ENCODE measurements at places on chromosomes 16 and 17.
A peak's percentile ranks its signal among the peaks of the same experiment; 100 is the strongest.

DNA sequence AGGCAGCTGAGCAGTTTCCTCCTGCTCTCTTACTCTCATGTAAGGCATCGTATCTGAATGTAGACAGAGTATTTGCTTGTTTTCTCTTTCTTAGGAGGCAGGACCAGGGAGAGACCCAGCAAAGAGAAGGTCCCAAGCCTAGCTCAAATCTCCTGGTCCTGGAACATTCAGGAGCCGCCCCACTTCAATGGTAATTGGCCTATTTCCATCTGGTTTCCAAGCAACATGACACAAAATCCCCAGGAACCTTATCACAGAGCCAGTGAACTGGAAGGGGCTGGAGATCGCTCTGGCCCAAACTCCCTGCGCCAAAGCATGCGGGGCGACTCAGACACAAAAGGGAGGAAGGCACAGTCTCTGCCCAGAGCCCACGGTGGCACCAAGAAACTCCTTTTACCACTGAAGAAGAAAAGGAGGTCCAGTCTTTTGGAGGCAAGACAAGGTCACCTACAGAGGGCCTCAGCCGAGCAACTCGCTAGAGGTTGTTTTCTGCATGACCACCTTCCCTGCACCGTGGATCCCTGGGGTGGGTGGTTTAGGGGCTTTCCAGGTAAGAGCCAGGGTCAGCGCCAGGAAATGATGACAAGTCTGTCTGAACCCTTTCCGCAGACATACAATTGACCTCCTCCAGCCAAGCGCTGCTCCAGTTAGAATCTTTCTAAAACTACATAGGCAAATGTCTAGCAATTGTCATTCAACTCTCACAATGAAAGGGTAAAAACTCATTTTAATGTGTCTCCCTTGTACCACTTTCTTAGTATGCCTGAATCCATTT is 394.7 kb downstream of the SOX9 start:
- DNase-seq, result no peak

DNA sequence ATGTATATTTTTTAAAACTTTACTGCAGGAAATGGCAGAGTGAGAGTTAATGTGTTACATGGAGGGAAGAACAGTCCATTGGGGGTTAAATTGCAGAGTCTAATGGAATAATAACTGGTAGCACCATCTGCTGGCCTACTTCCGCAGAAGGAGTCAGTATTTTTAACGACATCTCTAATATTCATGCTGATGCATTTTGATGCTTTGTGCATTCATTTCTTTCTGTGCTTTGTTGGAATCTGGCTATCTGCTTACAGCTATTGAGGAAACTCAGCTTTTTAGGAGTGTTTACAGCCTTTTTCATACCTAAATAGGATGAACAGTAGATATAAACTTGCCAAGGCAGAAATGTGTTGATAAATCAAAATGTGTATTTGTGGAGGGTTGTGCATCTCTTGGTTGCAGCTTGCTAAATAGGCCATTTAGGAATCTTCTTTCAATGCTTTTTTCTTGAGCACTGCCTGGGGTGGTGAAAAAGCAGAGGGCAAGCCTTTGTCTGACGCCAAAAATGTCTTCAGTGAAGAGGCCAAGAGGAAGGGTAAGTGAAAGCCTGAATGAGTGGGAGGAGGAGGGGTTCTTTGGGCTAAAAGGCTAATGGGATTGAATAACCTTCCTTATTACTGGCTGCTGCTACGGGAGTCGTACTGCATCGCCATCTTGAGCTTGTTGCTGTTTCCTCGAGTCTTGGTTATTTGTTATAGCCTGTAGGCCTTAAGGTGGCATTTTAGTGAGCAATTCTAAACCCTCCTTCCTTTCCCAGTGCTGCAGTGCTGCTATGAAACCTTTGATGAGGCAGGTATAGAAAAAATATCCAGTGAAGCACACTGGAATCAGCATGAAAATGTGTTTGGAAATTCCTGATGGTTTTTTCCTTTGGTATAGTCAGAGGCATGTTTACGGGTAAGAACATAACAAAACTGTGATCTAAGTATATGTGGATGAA is 153.3 kb downstream of the CHD9 start:
- DNase-seq, result peak; percentile 76

GRCh38 chr17:31313982-31314781 is at the start of gene EVI2B:
Gene EVI2B, minus strand, starts transcription at chr17:31314054. Its CDS starts 8,445 bp downstream, at chr17:31305609.
- peak; percentile 45 for DNase-seq

DNA sequence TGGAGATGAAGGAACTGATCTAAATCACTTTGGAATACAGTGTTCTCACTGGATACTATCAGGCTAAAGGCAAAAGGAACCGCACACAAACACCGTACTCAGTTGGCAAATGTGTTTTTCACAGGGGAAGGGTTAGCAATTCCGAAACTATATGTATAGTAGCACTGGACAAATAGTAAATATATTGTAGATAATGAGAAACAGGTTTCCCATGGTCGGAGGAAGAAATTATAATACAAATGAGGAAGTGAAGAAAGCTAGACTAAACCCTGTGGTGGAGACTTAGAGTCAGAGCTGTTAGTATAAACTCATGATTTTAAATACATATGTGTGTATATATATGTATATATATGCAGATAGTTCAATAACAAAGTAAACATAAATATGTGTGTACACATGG is 414.1 kb upstream of the SALL1 start:
- DNase-seq, result no peak

DNA sequence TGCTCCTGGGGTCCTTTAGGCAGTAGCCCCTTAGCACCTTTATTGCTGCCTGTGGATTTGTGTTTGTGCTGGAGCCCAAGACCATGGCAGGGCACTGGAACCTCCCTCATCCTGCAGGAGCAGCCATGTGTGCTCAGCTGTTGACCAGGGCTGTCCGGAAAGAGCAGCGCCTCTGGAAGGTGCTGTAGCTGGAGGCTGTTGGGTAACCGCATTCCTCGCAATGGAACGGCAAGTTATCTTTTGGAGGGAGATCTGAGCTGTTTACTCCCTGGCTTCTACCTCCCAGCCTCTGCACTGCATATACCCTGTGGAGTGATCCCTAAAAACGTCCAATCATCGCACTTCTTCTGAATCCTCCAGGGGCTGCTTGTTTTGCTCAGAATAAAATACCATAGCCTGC is 291.0 kb downstream of the SNX29 start:
- DNase-seq, result no peak

- DNase-seq, result no peak
Observed at GRCh38 chr16:84704253-84704652, 4.5 kb downstream of the USP10 start.

DNA sequence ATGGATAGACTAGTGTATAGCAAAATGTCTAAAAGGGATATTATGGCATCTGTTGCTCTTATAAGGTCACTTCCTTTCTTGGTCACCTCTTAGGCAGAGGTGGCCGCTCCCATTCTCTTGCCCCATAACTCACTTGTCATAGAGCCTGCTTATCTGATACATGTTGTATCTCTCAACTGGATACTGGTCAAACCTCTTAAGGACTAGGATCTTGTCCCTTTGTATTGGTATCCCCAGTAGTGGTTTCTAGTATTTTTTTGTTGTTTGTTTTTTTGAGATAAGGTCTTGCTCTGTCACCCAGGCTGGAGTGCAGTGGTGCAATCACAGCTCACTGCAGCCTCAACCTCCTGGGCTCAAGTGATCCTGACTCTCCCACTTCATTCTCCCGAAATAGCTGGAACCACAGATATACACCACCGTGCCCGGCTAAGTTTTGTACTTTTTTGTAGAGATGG is 27.0 kb downstream of the ZSWIM7 start:
- DNase-seq, result no peak

- no peak for DNase-seq
Observed at GRCh38 chr16:2205967-2206313, 686 bp downstream of the MLST8 start.

DNA sequence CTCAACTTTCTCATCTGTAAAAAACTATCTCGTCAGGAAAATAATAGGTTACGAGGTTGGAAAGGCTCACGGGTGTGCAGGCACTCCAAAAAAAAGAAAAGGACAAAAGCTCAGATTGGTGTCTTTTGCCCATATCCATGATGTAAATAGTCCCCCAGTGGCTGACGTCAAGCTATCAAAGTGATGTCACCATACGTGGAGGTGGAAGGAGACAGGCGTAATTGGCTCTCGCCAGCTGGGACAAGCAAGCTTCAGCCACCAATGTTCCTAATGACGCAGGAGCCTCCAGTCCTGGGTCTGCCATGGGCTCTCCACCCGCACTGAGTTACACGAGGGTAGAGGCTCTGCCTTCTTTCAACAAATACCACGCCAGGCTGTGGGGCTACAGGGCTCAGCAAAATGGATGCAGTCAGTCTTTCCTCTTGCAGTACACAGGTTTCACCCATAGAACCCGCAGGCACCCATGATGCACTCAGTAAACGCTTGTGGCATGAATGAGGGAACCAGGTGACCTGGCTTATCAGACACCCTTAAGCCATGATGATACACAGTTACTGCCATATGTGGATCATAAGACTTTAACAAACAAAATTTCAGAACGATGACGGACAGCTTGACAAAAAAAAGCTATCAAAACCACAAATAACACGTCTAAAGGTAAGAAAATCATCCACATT is 50.5 kb downstream of the COTL1 start:
- no peak for DNase-seq

DNA sequence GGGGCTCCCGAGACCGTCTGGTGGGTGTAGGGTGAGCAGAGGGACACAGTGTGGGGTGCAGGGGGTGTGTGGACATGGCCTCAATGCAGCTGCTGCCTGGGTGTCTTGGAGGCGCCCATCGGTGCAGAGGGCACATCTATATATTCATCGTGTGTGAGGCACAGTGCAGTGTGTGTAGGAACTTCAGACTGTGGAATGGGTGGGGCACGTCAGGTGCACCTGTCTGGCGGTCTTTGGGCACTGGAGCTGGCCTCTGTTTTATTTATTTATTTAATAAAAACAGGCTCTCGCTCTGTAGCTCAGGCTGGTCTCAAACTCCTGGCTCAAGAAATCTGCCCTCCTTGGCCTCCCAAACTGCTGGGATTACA is 16.8 kb downstream of the LASP1 start:
- no peak for DNase-seq

- peak; percentile 98 for DNase-seq
Observed at GRCh38 chr17:1783834-1784611, 22.2 kb downstream of the SERPINF1 start.

DNA sequence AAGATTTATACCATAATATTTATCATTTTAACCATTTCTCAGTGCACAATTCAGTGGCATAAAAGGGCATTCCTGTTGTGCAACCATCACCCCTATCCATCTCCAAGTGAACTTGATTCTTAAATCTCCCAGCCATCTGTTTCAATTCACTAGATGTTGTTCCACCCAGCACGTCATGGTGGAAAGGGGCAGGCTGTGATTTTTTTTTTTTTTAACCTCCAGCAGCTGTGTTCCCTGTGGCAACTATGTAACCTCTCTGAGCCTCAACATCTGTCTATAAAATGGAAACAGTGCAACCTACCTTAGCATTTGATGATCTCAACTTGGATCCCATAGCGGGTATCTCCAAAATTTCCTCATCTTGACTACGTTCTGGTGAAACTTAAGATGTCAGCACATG is 604.5 kb downstream of the WWOX start:
- DNase-seq, result peak; percentile 38

DNA sequence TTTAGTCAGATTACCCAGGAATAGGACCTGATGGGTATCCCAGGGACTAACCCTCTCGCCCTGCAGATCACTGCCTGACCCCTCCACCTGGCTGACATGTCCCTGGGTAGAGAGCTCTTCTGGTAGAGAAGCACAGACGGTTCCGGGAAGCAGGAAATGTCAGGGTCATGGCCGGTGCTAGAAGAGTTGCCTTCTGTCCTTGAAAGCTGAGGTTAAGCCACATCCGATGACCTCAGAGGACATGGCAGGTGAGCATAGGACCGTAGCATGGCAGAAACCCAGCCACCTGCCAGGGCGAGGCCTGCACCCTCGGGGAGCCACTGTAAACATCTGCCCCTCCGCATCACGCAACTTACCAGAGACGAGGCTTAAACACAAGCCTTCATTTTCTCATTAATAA is 483.7 kb downstream of the SOX9 start:
- no peak for DNase-seq

GRCh38 chr17:68205808-68206720 is 41.8 kb upstream of the AMZ2 start:
- DNase-seq, result no peak

- no peak for DNase-seq
Observed at GRCh38 chr16:4702466-4702808, 9.1 kb downstream of the NUDT16L1 start.

DNA sequence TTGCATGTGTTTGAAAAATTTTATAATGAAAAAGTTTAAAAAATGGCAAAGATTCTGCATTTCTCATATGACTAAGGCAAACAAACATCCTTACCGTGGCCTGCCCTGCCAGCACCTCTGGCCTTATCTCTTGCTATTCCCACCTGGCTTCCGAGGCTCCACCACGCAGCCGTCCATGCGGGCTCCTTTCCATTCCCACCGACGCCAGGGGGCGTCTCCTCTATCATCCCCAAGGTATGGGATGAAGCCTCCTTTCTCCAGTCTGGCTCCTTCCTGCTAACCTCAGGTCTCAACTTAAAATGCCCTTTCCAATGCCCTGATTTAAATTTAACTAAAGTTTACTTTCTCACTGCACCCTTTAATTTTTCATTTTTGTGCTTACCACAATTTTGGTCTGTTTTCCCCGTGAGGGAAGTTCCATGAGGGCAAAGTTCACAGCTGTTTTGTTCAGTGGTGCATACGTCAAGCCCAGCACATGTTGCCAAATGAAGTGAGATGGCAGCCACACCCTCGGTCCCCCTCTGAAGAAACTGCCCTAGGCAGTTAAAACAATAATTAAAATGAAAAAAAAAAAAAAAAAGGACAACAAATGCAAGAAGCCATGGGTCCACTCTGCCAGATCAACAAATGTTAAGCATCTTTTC is 13.3 kb upstream of the SDK2 start:
- DNase-seq, result no peak

- peak; percentile 69 for DNase-seq
Observed at GRCh38 chr17:66673668-66674276, 161.1 kb upstream of the CACNG5 start.

DNA sequence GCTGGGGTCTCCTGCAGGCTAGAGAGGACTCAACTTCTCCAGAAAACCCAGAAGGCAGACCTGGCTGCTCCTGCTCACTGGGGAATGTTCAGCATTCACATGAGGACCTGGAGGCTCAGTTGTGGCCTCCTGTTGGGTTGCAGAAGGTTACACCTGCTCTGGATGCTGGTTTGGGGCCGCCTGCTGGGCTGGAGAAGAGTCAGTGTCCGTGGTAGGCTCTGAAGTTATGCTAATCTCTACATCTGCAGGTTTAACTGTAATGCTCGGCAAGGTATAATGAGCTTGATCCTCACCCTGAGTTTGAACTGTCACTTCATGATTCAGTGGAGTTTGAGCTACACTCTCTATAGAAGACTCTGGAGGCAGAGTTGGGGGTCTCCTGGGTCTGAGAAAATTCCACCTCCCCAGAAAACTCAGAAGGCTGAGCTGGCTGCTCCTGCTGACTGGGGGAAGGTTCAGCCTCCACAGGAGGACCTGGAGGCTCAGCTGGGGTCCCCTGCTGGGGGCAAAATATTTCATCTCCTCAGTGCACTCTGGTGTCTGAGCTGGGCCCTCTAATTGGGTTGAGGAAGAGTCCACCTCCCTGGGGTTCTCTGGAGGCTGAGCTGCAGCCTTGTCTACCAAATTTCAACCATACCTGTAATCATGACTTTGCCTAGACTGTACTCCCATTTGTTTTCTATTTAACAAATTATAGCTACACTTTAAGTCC is 23.5 kb downstream of the RDM1 start:
- DNase-seq, result no peak

- no peak for DNase-seq
Observed at GRCh38 chr16:67526149-67526791, 2.4 kb upstream of the RIPOR1 start.

- no peak for DNase-seq
Observed at GRCh38 chr16:85716022-85716679, 27.4 kb upstream of the GINS2 start.

- DNase-seq, result no peak
Observed at GRCh38 chr17:343211-343610, 9.4 kb downstream of the RPH3AL start.

All from AG10803 (cell line).